ENCODE measurements at places on chromosomes 16 and 17.

DNA sequence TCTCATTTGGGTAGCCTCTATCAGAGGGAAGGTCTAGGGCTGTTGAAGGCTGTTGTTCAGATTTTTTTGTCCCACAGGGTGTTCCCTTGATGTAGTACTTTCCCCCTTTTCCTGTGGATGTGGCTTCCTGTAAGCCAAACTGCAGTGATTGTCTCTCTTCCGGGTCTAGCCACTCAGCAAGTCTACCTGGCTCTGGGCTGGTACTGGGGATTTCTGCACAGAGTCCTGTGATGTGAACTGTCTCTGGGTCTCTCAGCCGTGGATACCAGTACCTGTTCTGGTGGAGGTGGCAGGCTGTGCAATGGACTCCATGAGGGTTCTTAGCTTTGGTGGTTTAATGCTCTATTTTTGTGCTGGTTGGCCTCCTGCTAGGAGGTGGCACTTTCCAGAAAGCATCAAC, 23.3 kb upstream of the CCR7 start:
- no peak for DNase-seq

DNA sequence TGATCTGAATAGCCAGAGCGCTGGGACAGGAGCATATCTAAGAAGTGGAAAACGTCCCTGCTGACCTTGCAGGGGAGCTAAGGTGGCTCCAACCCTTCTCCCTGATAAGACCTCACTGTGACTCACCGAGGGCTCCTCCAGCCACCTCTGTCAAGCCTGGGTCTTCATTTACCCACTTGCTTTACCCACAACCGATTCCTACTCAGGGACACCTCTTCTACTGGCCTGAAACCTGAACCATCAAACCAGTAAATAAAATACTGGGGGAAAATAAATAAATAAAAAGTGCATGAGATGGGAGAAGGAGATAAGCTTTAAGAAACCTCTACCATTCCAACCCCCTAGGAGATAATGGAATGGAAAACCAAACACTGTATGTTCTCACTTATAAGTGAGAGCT, 80.2 kb upstream of the ALOX12 start:
- DNase-seq: no peak

DNA sequence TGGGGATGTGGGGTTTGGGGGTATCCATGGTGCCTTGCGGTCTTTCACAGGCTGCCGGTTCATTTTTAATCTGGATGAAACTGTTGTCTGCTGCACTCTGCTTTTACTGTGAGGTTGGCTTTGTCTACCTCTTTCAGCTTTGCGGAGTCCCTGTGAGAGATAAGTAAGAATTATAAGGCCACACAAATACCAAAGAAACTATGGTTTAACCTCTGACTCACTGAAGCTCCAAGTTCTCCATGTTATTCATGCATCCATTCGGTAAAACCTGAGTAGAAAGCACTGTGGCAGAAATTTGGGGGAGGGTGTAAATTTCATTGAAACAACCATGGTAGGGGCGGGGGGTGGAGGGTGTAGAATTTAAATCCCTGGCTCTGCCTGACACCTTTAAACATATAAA, 30.5 kb downstream of the KIAA0753 start:
- DNase-seq: no peak

- DNase-seq: no peak
Observed at GRCh38 chr16:47247690-47248089, 103.9 kb upstream of the NETO2 start.

DNA sequence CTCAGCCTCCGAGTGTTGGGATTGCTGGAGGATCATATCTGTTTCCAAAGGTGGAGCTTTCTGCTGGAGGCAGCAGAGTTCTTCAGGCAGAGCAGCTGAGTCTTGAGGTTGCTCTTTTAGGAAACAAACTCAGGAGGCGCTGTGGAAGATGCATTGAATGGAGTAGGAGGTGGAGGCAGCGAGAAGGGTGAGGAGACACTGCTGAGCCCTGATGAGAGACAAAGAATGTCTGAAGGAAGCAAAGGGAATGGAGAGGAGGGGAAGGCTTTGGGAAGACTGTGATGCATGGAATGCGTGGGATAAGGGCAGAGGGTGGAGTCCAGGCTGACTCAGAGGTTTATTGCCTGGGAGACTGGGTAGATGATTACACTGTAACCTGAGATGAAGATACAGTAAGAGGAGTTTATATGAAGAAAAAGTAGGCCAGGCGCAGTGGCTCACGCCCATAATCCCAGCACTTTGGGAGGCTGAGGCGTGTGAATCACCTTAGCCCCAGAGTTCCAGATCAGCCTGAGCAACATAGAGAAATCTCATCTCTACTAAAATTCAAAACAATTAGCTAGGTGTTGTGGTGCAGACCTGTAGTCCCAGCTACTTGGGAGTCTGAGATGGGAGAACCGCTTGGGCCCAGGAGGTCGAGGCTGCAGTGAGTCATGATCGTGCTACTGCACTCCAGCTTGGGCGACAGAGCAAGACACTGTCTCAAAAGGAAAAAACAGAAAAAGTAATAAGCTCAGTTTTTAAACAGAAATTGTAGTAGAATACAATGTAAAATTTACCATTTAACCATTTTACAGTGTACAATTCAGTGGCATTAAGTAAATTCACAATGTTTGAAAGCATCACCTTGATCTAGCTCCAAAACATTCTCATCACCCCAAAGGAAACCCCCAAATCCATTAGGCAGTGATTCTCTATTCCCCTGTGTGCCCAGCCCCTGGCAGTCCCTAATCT, 17.8 kb upstream of the TMEM219 start:
- DNase-seq: peak; percentile 70

All from cerebellar cortex (tissue), 1 donor.